Naive thymus-derived CD4-positive, alpha-beta T cell (primary cell): ENCODE measurements at places on chromosomes 13 and 19. TPM values are rescaled to one million over a fixed set of nuclear protein-coding genes. Genes with fewer than 3 reads are reported as not detected.

PSG7 gene
- total RNA-seq, result not detected

FLT3LG gene
- total RNA-seq, result 90.8 TPM

CATSPERD gene
- not detected for total RNA-seq

NDUFA13 gene
- total RNA-seq, result 198 TPM

ZNF45 gene
- total RNA-seq, result 26.8 TPM

NLRP5 gene
- not detected for total RNA-seq

KLHL26 gene
- 12.7 TPM for total RNA-seq

ZNF208 gene
- total RNA-seq, result 0.28 TPM in 1 of 2 replicates, not detected in the other

GARIN5A gene
- not detected in 2 replicates for total RNA-seq

GDF15 gene
- 0.65 TPM for total RNA-seq

ZNF570 gene
- 10.9 TPM for total RNA-seq

TPGS1 gene
- 30.3 TPM for total RNA-seq

RHPN2 gene
- total RNA-seq, result not detected

SCGB2B2 gene
- total RNA-seq, result 0.89 TPM

PRR19 gene
- 0.32 TPM for total RNA-seq

EDDM13 gene
- not detected for total RNA-seq

MAST3 gene
- 36.0 TPM for total RNA-seq

SULT2A1 gene
- not detected for total RNA-seq

ZNF30 gene
- 3.2 TPM for total RNA-seq

PSG4 gene
- not detected for total RNA-seq

NAPA gene
- 131 TPM for total RNA-seq

CGB8 gene
- total RNA-seq, result not detected

SULT2B1 gene
- 0.15 TPM in 1 of 2 replicates, not detected in the other for total RNA-seq

GPX4 gene
- total RNA-seq, result 122 and 124 TPM in 2 replicates

HIF3A gene
- total RNA-seq, result not detected

SPRED3 gene
- 2.6 TPM for total RNA-seq

ZNF730 gene
- total RNA-seq, result 0.69 TPM

SLITRK1 gene
- total RNA-seq, result not detected

OLFM4 gene
- not detected for total RNA-seq

ECSIT gene
- 48.2 TPM for total RNA-seq

LGALS16 gene
- not detected for total RNA-seq

LENG9 gene
- 3.5 TPM for total RNA-seq

LGI4 gene
- 0.22 TPM for total RNA-seq

CLIP3 gene
- total RNA-seq, result 3.3 and 4.0 TPM in 2 replicates

CRLF1 gene
- total RNA-seq, result not detected

SRRM5 gene
- 1.7 TPM for total RNA-seq

TECR gene
- 218 TPM for total RNA-seq

ABHD8 gene
- total RNA-seq, result 8.2 and 11.8 TPM in 2 replicates
